ENCODE measurements at places on chromosomes 7 and 10.

DNA sequence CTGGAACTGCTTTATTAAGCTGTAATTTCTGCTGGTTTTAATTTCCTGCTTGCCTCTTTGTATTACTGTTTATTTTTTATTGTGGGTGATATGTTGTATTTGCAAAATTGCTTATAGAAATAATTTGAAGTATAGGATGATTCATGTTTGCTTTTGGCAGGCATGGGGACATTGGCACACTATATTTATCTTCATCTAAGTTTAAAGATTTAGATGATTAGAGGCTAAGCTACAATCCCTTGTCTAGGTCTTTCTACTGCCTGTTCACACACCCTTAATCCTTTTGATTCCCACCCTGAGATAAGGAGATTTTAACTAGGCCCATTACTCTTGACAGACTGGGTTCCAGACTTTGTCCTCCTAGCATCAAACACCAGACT lies 182.8 kb upstream of the KAT6B start:
- DNase-seq, result no peak

DNA sequence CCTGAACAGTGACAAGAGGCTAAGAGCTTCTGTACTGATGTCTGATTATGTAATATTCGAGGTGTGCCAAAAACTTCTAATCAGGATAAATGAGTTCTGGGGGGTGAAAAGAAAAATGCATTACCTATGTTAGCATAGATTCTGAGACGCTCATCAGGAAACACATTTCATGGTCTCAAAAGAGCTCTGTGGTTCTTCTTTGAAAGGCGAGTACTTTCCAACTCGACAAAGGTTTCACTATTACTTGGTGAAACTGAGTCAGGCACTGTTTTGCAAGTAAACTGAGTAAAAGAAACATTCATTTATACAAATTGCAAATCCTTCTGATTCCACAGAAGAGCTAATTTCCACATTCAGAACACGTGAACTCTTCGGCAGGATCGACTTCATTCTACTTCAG lies 523.2 kb downstream of the GATA3 start:
- no peak for DNase-seq

DNA sequence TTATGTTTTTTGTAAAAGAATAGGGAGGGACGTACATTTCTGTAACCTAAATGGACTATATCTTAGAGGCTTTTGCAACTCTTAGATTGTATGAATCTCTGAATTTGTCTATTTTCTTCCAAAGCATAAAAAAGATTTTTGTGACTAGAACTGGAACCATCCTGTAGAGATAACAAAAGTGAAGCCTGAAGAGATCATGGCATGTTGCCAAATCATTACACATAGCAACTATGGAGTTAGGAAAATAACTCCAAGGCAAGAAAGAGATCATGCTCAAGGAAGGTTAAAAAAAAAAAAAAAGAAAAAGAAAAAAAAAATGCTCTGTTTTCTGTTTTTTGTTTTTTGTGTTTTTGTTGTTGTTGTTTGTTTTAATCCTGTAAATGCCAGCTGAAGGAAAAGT lies 567.7 kb upstream of the ZWINT start:
- no peak for DNase-seq

- peak; percentile 45 for DNase-seq
Measured at GRCh38 chr7:97149843-97150242, 32.3 kb downstream of the SDHAF3 start.

DNA sequence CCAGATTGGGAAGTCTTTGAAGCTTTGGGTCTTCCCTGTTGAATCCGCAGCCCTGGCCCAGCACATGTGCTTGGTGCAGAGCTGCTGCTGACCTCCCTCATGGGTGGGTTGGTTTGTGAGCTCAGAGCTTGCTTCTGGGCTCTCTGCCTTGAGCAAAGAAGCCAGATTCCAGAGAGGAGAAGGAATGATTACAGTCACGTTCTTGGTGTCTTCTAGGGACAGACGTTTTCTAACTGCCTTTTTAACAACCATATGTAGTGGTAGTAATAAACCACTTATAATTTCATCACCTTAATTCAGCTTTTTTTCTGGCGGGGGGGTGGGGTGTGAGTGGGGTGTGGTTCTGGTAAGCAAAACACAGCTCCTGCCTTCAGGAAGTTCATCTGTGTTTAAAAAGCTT lies 39.5 kb downstream of the LRMDA start:
- no peak for DNase-seq

DNA sequence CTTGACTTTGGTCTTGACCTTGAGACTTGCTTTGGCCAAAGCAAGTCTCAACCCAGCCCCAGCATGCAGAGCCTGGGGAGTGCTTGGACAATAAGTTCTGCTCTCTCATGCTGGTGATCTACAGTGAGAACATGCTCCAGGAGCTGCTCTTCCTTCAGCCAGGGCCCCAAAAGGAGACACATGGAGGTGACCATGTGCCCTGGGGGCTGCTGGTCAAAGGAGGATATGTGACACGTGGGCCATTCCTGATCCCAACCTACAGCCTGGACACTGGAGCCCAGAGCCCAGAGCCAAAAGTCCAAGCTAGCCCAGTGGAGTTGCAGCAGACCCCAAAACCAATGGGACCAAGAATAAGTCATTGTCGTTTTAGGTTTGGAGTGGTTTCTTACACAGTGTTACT lies 78.2 kb upstream of the CHST15 start:
- no peak for DNase-seq

- no peak for DNase-seq
Measured at GRCh38 chr10:22137542-22137941, 80.3 kb downstream of the EBLN1 start.

- no peak for DNase-seq
Measured at GRCh38 chr10:23493711-23494110, 54.8 kb downstream of the OTUD1 start.

- no peak for DNase-seq
Measured at GRCh38 chr10:76408646-76409045, 977.2 kb downstream of the LRMDA start.

DNA sequence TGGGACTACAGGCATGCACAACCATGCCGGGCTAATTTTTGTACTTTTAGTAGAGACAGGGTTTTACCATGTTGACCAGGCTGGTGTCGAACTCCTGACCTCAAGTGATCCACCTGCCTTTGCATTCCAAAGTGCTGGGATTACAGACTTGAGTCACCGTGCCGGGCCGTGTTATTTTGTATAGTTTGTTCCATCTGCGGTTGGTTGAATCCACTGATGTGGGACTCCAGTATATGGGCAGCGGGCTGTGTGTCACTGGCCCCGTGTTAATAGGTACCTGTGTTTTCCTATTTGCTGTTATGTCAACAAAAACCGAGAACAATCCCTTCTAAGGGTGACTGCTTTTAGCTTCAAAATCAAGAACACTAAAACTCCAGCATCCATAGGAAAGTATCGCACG lies 297.6 kb upstream of the PITRM1 start:
- DNase-seq, result no peak

- DNase-seq, result no peak
Measured at GRCh38 chr10:45006276-45007030, 5.7 kb downstream of the ZNF22 start.

DNA sequence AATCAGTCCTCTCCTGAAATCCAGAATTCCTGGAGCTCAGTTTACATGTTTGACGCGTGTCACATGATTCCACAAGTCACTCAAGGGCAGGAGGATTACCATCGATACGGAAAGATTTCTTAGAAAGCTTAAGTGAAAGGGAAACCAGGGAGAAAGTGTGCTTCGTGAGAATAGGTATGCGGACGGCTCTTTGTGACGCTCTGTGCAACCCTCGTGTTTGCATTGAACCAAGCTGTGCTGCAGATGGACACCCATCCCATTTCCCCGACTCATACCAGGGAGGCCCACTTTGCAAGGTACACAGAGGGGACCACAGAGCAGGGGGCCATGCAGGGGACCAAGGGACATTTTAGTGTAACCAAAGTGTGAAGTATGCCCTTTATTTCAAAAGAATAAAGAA lies 43.2 kb downstream of the IKZF1 start:
- no peak for DNase-seq

- peak; percentile 62 for DNase-seq
Measured at GRCh38 chr7:140033036-140033435, 29.7 kb downstream of the PARP12 start.

DNA sequence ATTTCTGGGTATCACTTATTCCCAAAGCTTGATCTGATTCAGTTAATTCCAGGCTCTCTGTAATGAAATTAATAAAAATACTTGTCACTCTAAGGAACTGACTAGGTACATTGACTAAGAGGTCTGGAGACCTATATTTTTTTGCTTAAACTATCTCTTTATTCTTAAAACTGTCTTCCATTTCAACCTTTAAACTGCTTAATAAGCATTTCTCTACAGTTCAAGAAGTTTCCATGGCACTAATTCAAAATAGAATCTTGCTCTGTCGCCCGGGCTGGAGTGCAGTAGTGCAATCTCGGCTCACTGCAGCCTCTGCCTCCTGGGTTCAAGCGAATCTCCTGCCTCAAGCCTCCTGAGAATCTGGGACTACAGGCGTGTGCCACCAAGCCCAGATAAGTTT lies 117.4 kb downstream of the MTPAP start:
- DNase-seq, result no peak

- DNase-seq, result no peak
Measured at GRCh38 chr10:119346095-119346832, 138.9 kb downstream of the GRK5 start.

GRCh38 chr7:142853739-142854371 lies 1.0 kb upstream of the EPHB6 start:
- peak; percentile 61 for DNase-seq

DNA sequence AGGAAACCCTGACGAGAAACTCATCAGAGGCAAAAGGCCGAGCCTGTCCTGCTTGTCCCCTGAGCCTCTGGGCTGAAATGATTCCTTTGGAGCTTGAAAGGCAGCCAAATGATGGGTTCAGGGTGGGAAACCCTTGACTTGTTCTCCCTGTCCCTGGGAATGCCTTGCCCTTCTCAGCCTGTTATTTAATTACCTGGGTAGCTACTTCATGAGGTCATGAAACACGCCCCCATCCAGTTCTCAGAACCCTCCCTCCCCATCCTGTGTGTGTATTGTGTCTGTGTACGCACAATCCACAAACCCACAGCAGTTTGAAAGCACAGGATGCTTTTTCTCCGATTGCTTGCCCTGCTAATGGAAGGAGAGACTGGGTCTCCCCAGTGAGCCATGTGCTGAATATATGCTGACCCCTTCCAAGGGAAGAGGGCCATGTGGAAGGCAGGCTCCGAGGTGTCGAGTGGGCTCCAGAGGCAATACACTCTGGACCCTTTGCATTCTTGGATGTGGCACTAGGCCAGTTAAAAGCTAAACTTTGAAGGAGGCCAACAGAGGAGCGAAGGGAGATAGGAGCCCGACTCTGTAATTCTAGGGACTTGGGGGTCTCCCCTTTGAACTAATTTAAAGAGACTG lies 10.6 kb downstream of the DUSP5 start:
- DNase-seq, result no peak
